ENCODE measurements at places on chromosomes 11 and 22. TPM values are rescaled to one million over a fixed set of nuclear protein-coding genes. Genes with fewer than 3 reads are reported as not detected.

DNA sequence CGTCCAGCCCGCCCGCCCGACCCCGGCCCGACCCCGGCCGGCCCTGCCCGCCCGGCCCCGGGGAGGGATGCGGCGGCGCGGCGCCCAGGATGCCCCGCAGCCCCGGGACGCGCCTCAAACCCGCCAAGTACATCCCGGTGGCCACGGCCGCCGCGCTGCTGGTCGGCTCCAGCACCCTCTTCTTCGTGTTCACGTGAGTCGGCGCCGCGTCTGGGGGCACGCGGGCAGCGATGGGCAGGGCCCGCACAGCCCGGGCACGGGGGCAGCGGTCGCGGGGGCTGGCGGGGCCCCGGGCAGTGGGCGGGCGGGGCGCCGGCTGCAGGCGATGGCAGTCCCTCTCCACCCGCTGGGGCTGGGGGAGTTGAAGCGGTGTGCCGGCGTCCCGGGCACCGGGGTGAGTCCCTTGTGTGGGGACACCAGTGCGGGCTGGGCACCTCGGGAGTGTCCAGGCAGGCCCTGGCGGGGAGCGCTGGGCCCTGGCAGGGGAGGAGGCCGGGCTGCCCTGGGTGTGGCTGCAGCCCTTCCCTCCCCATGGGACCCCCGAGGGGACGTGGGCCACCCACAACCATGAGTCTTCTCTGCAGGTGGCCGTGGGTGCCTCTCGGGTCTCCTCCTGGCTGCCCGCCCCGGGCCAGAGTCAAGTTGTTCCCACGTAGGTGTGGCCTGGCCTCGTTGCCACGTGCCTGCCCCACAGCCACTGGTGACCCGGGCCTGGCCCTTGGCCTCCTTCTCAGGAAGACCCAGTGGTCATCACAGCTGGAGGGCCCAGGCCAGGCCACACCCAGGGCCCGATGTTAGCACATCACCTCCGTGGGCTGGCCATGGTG, 468 bp downstream of the ZDHHC8 start:
- no peaks in the 10 kb centered on the region for H3K36me3 ChIP-seq
- peak overlapping the region; percentile 88 for H3K4me3 ChIP-seq
- DNase-seq, result no peak
- no peaks in the 10 kb centered on the region for H3K27me3 ChIP-seq
- H3K4me1 ChIP-seq, result no peaks in the 10 kb centered on the region

GRCh38 chr22:26835929-26836528, 178.6 kb downstream of the MIAT start:
- H3K27ac ChIP-seq, result no peak overlapping the region
- DNase-seq, result peak; percentile 57
- no peaks in the 10 kb centered on the region for H3K27me3 ChIP-seq

GRCh38 chr22:29701155-29701999, 18.4 kb upstream of the CABP7 start:
- H3K4me1 ChIP-seq, result peaks cover 5% of the 10 kb centered on the region
- no peaks in the 10 kb centered on the region for H3K36me3 ChIP-seq
- no peaks in the 10 kb centered on the region for H3K27me3 ChIP-seq

- H3K27me3 ChIP-seq, result no peaks in the 10 kb centered on the region
- no peak overlapping the region for H3K27ac ChIP-seq
Observed at GRCh38 chr11:98940913-98941312, 79.8 kb upstream of the CNTN5 start.

TRIM48 gene
- not detected for total RNA-seq

MYH9 gene
- 539 TPM for total RNA-seq

DNA sequence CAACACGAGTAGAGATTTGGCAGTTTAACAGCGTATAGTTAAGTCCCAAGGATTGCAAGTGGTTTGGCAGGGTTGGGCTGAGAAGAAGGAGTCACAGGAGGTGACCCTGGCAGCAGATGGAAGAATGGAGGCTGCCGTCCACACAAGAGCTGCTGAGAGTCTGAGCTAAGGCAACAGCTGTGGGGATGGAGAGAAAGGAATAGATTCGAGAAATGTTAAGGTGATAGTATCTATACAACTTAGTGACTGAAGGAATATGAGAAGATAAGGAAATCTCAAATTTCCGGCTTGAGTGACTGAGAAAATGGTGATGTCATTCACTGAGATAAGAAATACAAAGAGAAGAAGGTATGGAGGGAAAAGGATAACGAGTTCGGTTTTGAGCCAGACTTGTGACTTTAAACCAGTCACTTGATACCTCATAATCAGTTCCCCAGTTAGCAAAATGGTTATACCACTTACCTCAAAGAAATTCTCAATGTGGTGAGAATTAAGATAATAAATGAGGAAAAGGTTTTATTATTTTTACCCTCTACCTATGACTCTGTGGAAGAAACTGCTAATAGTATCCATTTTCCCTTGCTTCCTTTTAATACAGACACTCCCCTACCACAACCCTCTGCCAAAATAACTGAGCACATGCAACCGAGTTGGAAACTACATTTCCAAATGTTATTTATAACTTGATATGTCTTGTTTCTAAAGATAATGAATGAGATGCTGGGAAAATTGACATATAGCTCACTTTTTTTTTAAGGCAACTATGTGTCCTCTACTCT, 30.7 kb downstream of the FAM168A start:
- H3K4me1 ChIP-seq, result peaks cover 13% of the 10 kb centered on the region
- H3K27ac ChIP-seq, result no peak overlapping the region
- peaks cover 2% of the 10 kb centered on the region for H3K36me3 ChIP-seq
- H3K27me3 ChIP-seq, result no peaks in the 10 kb centered on the region

DNA sequence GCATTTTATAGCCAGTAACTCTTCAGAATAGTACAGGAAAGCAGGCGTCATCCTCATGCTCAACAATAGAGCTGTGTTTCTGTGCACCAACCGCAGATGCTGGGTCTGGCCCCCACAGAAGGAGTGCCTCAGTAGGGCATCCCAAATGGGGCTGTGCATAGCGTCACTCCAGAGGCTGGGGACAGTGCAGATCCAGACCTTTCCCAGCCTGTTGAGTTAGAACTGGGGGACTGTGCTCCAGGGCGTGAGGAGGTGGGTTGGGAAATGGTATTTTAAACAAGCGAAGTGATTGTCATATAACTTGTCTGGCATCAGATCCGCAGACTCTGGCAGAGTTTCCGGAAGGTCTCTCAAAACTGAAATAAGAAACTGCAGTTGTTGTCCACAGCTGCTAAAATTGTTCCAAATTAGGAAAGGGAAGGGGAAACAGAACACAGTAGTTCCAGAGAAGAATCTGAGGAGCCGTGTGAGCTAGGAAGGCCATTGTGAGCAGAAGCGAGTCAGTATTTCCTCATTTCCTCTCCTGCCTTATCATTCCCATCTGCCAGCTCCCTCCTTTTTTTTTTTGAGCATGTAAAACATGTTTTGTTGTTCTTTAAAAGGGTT, 52.2 kb downstream of the JAM3 start:
- H3K36me3 ChIP-seq, result no peaks in the 10 kb centered on the region
- H3K27ac ChIP-seq, result no peak overlapping the region
- H3K4me1 ChIP-seq, result no peaks in the 10 kb centered on the region
- no peak for DNase-seq

DNA sequence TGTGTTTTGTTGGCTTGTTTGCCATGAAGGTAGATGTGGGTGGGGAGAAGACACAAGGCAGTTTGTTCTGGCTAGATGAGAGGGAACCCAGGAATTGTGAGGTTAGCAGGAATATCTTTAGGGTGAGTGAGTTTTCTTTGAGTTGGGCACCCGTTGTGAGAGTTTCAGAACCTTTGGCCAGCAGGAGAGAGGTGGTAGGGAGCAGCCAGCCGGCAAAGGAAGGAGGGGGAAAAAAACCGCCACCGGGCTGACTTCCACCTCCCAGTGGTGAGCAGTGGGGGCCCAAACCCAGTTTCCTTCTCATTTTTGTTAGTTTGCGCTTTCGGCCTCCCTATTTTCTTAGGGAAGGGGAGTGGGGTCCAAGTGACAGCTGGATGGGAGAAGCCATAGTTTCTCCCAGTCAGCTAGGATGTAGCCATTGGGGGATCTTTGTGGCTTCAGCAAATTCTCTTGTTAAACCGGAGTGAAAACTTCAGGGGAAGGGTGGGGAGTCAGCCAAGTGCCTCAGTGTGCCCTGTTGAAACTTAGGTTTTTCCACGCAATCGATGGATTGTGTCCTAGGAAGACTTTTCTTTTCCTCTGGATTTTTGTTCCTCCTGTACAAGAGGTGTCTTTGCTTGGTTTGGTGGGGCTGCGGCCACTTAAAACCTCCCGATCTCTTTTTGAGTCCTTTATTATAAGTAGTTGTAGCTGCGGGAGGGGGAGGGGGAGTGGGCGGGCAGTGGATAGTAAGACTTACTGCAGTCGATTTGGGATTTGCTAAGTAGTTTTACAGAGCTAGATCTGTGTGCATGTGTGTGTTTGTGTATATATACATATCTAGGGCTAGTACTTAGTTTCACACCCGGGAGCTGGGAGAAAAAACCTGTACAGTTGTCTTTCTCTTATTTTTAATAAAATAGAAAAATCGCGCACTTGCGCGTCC, 1.1 kb upstream of the GCAT start:
- peak overlapping the region; percentile 92 for H3K27ac ChIP-seq
- no peaks in the 10 kb centered on the region for H3K27me3 ChIP-seq
- no peaks in the 10 kb centered on the region for H3K36me3 ChIP-seq
- peaks cover 13% of the 10 kb centered on the region for H3K4me1 ChIP-seq
- H3K4me3 ChIP-seq, result peak overlapping the region; percentile 46

SOX10 gene
- not detected for total RNA-seq

GRCh38 chr22:50720301-50721256, 17.4 kb upstream of the ACR start:
- no peaks in the 10 kb centered on the region for H3K4me1 ChIP-seq
- no peaks in the 10 kb centered on the region for H3K27me3 ChIP-seq
- H3K36me3 ChIP-seq, result no peaks in the 10 kb centered on the region

DNA sequence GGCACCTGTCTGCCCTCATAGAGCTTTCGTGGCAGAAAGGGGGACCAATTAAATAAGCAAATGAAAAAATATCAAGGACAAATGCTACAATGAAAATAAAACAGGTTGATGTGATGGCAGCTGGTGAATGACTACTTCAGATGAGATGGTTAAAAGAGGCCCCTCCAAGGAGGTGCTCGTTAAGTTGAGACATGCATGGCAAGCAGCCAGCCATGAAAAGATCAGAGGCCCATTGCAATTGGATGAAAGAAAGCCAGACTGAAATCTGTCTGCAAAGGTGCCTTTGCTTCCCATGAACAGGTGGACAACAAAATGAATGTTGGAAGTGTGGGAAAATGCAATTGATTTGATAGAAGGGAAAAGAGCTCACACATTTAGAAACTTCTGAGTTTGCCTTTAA, 848 bp upstream of the TRPC6 start:
- no peak for DNase-seq
- no peaks in the 10 kb centered on the region for H3K36me3 ChIP-seq
- no peaks in the 10 kb centered on the region for H3K27me3 ChIP-seq
- H3K4me1 ChIP-seq, result no peaks in the 10 kb centered on the region
- no peak overlapping the region for H3K4me3 ChIP-seq
